Substantia nigra (tissue), 51 donors: ENCODE measurements at places on chromosomes 7 and 10.

DNA sequence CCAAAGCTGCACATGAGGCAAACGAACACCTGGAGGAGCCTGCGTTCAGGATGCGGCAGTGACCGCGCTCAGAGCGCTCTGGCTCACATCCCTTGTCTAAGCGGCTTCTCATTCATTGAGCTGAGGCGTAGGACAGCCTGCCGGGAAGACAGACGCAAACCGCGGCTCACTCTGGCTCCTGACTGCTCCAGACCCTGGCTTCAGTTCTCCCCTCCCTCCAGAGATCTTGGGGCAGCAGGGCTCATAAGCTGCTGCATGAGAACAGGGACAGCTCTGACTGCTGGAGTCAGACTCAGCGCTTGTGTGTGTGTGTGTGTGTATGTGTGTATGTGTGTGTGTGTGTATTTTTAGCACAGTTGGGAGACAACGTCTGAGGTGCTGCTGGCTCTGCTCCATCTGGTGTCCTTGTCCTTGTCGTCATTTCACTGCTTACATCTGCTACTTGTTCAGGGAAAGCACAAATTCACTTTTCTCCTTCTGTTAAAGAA, 15.8 kb upstream of the LYZL2 start:
- DNase-seq: no peak

GRCh38 chr10:110462166-110463095, 35.3 kb upstream of the DUSP5 start:
- no peak for DNase-seq

- DNase-seq: no peak
Measured at GRCh38 chr10:30830315-30831230, 201.0 kb upstream of the LYZL2 start.

GRCh38 chr10:44757551-44758205, 153.5 kb upstream of the TMEM72 start:
- no peak for DNase-seq

GRCh38 chr7:103577059-103577458, 131.1 kb upstream of the SLC26A5 start:
- no peak for DNase-seq

DNA sequence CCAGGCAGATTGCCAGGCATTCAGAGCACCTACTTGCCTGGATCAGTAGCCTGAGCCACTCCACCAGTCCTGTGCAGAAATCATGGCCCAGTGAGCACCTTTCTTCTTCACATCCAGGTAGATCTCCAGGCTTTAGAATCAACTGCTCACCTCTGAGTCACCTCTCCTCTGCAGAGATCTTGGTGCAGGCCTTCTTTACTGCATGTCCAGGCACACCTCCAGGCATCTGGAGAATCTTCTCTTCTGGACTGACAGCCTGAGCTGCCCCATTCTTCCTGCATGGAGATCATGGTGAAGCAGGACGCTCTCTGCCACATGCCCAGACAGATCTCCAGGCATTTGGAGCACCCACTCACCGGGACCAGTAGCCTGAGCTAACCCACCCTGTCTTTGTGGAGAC, 894.5 kb upstream of the MBL2 start:
- DNase-seq: no peak

DNA sequence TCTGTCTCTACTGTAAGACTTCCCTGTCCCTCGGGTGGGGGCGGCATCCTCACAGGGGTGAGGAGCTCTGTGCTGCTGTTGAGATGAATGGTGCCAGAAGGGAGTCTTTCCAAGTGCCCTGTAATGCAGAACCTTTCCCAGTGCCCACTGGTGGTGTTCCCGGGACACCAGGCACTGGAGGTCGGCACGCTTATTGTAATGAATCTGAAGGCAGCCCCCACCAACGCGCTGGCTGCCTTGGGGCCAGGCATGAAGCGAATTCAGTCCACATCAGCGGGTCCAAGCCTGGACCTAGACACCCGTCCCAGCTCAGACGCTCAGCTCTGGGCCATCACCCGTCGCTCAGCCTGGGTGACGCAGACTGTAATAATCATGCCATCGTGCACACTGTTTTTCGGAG, 592.9 kb downstream of the DNAJB6 start:
- DNase-seq: no peak

GRCh38 chr10:117004227-117005025, 561 bp downstream of the SHTN1 start:
- peak; percentile 54 for DNase-seq

GRCh38 chr10:84613336-84614021, 285.1 kb downstream of the CCSER2 start:
- no peak for DNase-seq

- no peak for DNase-seq
Measured at GRCh38 chr7:112448891-112449290, 1.4 kb upstream of the IFRD1 start.
